Activated CD4-positive, alpha-beta T cell treated with anti-CD3 and anti-CD28 coated beads for 4 hours (primary cell): ENCODE measurements at places on chromosomes 11 and 22.

GRCh38 chr22:48551061-48551460 lies 1276.6 kb downstream of the BRD1 start:
- no peak for DNase-seq

GRCh38 chr11:34616086-34616485 lies 4.8 kb upstream of the EHF start:
- DNase-seq: no peak

DNA sequence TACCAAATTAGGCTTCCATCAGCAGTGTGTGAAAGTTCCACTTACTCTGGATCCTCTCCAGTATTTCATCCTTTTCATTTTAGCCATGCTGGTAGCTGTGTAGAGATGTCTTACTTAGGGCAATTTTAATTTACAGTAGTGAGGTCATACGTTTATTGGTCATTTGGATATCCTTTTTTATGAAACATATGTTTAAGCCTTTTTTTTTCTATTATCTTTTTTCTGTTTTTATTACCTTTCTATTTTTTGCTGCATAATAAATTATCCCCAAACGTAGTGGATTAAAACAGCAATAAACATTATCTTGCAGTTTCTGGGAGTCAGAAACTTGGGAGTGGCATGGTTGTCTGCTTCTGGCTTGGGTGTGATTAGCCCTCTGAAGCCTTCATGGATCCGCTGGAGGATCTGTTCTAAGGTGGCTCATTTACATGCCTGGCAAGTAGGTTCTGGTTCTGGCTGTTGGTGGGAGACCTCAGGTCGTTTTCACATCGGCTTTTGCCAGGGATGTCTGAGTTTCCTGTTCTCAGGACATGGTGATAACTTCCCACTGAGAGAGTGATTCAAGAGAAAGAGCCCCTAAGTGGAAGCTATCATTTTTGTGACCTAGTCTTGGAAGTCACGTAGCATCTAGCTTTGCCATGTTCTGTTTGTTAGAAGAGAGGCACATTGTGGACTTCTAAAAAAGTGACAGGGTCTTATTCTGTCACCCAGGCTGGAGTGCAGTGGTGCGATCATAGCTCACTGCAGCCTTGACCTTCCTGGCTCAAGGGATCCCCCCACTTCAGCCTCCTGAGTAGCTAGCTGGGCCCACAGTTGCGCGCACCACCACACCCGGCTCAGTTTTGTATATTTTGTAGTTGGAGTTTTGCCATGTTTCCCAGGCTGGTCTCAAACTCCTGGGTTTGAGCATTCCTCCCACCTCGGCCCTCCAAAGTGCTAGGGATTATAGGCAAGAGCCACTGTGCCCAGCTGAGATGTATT lies 38.6 kb downstream of the PPP6R3 start:
- no peak for DNase-seq

GRCh38 chr11:112655371-112655770 lies 305.8 kb upstream of the NCAM1 start:
- no peak for DNase-seq

DNA sequence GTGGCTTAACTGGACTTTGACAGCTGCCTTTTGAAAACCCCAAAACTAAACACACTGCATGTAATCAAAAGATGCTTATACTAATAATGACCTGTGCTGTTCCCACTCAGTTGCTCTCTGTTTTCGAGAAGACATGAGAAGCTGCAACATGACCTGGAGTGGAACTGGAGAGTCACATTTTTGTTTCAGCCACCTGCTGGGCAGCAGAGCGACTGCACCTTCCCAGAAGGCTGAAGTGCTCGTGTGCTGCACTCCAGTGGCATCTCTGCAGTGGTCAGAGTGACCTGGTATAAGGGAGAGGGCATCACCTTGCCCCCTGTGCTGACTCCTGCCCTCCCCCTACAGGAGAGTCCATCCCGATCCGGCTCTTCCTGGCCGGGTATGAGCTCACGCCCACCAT lies 8.6 kb downstream of the THYN1 start:
- DNase-seq: no peak

- DNase-seq: no peak
Observed at GRCh38 chr11:118497831-118498230, 29.4 kb upstream of the TTC36 start.

- no peak for DNase-seq
Observed at GRCh38 chr22:28560046-28560742, 119.4 kb downstream of the TTC28 start.

DNA sequence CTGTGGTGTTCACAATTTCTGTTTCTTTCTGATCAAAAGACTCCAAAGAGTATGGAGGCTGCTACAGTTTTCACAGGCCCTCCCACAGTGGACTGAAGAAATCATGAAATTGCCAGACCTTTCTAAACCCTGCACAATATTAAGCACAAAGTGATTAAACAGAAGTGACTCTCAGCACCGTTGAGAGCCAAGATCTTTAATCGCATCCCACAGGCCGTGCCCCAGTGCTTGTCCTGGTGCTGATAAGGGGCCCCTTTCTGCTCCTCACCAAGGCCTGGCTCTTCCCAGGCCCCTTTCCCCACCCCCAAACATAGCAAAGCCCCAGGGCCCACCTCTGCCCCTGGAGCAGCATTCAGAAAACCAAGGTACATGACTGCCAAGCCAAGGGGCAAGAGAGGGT lies 57.4 kb upstream of the BMAL1 start:
- DNase-seq: no peak

DNA sequence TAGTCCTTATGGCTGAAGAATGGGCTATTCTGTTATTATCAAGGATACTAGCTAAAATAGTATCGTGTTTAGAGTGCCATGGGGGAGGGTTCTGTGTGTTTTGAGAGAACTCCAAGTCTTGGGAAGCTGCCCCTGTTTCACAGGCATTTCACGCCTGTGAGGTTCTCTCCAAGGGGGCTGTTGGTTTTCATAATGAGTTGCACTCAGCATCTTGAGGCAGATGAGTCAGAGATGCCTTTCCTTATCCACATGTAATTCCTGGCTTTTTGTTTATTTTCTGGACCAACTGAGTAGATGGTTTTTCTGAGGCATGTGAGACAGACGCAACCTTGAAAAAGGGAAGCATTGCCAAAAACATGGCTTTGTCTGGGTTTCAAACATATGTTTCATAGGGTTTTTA lies 203.7 kb downstream of the ARHGAP42 start:
- no peak for DNase-seq
